ENCODE measurements at places on chromosomes 6 and 20.

DNA sequence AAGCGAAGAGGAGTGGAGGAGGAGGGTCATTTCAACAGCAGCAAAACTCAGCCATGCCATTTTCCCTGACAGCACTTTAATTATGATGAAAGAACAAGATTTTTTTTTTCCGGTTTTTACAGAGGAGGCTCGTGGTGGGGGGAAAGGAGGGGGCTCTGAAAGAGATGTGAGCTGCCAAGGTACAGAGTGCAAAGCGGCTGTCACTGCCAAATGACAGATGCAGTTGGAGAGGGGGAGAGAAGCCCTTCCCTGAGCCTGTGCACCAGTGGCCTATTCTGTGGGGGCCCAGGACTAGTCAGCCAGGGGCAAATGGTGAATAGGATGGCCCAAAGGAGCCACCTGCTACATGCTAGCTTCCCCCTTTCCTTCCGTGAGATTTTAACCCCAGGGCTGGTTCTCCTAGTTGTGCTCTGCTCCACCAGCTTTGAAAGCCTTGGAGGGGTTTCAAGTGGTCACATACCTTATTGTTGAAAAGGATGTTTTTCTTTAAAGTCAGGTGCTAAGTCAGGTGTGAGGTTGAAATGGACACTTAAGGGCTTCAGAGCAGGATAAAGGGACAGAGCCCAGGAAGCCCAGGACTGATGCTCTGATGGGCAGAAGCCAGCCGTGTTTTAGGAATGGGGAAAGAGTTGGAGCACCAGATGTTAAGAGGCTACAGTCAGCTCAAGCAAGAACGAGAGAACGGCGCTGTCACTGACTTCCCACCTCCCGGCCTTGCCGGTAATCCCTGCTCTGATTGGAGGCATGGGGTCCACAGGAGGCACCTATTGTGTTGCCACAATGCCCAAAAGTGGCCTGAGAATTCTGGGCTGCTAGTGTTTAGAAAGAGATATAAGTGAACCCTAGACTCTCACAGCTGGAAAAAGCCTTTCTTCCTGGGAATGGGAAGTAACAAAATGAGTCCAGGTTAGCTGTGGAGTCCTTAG lies 24.8 kb downstream of the GNAS start:
- no peak for DNase-seq

GRCh38 chr20:4781637-4782377 lies 60.1 kb downstream of the PRND start:
- DNase-seq = peak; percentile 8

GRCh38 chr20:58777657-58778056 lies 73.0 kb downstream of the GNAS-AS1 start:
- DNase-seq = no peak

DNA sequence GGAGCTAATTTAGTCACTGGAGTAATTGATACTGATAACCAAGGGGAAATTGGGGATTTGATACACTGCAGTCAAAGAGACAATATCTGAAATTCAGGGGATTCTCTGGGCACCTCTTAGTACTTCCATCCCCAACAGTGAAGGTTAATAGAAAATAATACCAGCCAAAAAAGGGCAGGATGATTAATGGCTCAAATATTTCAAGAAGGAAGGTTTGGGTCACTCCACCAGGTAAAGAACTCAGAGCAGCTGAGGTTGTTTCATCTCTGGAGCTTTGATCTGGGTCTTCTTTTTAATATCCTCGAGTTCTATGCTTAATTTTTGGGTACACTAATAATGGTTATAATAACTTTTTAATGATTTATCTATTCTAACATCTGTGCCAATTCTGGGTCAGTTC lies 70.8 kb downstream of the CDKAL1 start:
- DNase-seq = no peak

DNA sequence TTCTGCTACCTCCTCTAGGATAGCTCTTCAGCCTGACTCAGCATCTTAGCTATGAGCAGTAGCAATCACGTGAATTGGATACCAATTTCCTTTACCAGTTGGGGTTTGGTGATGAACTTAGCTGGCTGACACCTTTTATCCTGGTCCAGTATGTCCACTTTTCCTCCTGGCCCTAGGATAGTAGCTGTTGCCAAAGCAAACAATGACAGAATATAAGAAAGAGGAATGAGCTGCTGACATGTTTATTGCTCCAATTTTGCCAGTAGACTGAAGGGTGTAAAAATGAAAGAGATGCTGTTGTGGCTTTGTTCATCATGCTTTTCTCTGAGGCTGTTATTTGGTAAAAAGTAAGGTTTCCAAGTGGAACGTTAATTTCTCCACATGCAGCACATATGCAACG lies 168.3 kb upstream of the JAG1 start:
- DNase-seq = no peak
